ENCODE measurements at places on chromosomes 12 and 14.

GRCh38 chr14:103070971-103071542 lies 13.0 kb upstream of the LBHD2 start:
- DNase-seq, result no peak

DNA sequence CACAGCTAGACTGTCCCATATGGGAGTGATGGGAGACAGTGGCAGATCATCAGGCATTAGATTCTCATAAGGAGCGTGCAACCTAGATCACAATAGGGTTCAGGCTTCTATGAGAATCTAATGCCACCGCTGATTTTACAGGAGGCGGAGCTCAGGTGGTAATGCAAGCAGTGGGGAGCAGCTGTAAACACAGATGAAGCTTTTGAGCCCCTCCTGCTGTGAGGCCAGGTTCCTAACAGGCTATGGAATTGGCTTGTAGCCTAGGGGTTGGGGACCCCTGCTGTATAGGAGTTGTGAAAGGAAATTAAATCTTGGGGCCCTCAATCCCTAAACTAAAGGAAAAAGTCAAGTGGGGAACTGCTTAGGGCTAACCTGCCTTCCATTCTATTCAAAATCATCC lies 29.6 kb downstream of the ADIPOR2 start:
- no peak for DNase-seq

GRCh38 chr12:77243345-77243744 lies 178.0 kb upstream of the E2F7 start:
- no peak for DNase-seq

GRCh38 chr12:106409878-106410277 lies 52.3 kb downstream of the POLR3B start:
- no peak for DNase-seq

DNA sequence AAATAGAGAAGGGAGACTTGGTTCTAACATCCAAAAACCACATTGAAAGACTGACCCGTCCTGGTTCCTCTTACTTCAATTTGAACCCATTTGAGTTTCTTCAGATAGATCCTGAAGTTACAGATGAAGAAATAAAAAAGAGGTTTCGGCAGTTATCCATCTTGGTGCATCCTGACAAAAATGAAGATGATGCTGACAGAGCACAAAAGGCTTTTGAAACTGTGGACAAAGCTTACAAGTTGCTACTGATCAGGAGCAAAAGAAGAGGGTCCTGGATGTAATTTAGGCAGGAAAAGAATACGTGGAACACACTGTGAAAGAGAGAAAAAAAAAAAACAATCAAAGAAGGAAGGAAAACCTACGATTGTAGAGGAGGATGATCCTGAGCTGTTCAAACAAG lies 25.4 kb upstream of the NFKBIA start:
- no peak for DNase-seq

DNA sequence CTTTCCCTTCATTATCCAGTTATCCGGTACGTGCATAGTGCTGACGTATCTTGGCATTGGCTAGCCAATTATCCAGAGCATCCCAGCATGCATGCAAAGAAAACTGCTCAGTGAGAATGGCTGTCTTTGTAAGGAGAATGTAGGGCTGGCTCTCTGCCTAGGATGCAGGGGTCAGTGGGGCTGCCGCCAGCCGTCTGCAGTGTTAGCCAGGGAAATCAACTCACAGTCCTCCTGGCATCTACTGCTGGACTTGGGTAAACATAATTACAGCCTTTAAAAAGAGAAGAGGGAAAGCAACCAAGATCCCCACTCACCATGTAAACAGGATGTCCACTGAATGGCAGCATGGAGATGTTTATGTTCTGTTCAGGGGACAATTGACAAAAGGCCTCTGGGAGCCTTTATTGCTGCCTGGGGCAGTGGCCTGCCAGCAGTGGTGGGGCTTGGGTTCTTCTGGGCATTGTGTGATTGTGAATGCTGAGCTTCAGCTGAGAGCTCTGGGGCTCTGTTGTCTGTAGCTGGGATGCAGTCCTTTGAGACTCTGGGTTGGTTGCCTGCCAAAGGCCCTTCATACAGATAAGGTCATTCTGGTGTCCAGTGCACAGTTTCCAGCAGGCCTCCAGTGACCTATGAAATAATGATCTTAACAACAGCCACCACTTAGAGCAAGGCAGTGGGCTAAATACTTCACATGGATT lies 121.8 kb downstream of the TBC1D30 start:
- no peak for DNase-seq

GRCh38 chr12:13106666-13107065 lies 3.2 kb upstream of the GSG1 start:
- DNase-seq, result peak; percentile 60

- DNase-seq, result peak; percentile 47
These were observed 10.0 kb upstream of the SNRPF start for GRCh38 chr12:95848575-95849388.

DNA sequence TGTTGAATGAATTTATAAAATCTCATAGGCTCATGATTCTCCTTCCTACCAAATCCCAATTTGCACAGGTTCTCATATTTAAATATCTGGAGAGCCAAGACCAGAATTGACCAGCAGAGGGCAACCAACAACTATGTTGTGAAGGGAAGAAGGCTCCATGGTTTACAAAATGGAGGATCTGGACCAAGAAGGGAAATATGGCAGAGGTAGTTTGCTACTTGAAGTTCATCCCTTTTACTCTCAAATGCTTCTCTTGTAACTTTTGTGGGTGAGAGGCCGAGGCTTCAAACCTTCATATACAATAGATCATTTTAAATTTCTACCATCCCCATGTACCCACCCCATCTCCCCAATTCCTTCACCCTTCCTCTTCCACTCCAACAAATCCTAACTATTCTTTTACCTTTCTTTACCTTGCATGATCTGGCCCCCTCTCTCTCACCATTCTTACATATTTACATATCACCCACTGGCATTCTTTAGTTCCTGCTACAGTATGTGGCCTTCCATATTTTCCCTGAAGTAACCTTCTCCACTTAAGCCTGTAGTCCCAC lies 3.8 kb upstream of the SMARCC2 start:
- peak; percentile 79 for DNase-seq

- DNase-seq, result no peak
These were observed 118.9 kb downstream of the SLC25A47 start for GRCh38 chr14:100442036-100442435.

GRCh38 chr12:112998987-112999767 lies 20.9 kb downstream of the OAS2 start:
- no peak for DNase-seq

DNA sequence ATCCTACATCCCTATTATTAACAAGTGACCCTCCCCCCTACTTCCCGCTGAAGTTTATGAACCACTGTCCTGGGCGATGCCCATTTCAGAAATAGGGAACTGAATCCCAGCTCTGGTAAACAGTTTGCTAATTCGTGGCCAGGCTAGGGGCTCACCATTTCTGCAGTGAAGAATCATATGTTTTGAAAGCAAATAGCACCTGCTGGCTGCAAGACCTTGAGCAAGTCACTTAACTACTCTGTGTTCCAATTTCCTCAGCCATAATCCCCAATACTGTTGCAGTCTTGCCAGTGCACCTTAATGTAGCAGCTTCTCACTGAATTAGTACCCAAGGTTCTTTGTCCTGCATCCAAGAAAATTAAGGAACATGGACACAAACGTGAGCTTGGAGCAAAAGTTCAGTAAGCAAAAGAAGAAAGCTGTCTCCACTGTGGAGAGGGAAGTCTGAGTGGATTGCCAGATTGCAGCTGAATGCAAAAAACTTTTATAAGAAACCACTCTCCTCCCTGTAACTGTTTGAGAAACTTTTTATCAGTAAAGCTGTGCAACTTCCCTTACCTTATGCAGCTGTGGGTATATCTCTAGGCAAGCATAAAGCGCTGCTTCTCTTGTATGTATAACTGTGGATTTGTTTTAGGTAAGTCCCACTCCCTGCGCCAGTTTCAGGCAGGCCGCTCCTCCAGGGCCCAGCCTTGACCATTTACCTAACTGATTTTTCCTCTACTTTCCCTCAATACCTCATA lies 824 bp downstream of the OAS1 start:
- no peak for DNase-seq

GRCh38 chr12:12384571-12385340 lies 27.9 kb downstream of the BORCS5 start:
- DNase-seq, result no peak

GRCh38 chr12:49636979-49637755 lies 13.8 kb downstream of the PRPF40B start:
- peak; percentile 60 for DNase-seq

- DNase-seq, result peak; percentile 67
These were observed 277.9 kb downstream of the SSPN start for GRCh38 chr12:26473291-26473690.

DNA sequence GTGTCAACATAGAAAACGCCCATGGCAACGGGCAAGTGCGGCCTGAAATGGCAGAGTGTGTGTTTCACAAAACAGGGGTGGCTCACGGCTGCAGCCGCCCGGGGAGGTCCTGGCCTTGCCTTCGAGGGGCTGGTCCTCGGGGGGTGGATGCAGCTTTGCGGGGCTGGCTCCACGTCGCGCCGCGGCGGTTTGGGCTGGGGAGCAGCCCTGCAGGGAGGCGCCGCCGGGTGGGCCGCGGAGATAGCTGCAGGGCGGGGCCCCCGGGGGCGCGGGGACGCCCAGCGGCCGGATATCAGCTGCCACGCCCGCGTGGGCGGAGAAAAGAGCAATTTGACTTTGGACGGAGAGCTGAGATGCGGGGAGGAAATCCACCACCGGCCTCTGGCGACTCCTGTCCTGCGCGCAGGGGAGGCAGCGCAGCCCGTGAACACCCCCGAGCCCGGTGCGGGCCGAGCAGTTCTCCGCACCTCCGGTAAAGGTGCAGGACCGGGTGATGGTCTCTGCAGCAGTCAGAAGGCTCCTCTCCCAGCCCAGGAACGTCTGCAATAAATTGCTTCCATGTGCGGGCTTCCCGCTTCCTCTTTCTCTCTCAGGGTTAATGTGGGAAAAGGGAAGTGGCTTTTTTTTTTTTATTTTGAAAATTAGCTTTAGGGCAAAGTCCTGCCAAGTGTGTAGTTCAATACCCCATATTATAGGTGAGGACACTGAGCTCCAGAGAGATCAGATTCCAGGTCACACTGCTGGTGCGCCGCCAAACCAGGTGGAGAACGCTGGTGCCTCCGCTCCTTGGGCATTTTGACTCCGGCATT lies 110.5 kb downstream of the ARF6 start:
- DNase-seq, result no peak

DNA sequence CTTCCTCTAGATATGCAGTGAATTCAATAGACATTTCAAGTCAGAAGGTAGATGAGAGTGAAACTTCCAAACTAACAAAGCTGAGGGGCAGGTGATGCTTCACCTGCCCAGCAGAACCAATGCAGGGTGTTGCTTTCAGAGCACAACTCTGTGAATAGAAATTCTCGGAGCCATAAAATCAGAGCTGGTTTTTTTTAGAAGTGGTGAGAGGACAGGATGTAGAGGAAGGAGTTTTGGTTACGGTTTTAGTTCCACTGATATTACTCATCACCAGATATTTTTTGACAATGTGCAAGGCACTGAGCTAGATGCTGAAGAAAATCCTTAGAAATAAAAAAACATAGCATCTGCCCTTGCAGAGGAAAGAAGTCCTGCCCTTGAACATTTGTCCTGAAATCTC lies 62.2 kb downstream of the BMP4 start:
- peak; percentile 24 for DNase-seq

- no peak for DNase-seq
These were observed 14.6 kb upstream of the DDHD1 start for GRCh38 chr14:53167602-53168328.

DNA sequence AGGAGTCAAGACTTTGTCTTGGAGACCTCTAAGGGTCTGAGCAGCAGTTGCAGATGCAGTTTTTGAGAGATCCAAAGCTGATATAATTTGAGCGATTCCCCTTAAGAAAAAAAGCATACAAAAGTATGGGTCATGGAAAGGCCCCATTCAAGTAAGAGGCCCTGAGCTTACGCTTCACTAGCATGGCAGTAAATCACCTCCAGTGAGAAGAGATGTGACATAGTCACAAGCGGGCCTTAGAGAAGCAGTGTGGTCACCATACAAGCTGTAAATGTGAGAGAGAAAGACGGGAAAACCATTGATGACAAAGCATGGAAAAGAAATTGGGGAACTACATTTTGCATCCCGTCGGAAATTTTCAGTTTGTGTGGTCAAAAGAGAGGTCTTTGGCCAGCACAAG lies 70.6 kb upstream of the GSC start:
- no peak for DNase-seq

DNA sequence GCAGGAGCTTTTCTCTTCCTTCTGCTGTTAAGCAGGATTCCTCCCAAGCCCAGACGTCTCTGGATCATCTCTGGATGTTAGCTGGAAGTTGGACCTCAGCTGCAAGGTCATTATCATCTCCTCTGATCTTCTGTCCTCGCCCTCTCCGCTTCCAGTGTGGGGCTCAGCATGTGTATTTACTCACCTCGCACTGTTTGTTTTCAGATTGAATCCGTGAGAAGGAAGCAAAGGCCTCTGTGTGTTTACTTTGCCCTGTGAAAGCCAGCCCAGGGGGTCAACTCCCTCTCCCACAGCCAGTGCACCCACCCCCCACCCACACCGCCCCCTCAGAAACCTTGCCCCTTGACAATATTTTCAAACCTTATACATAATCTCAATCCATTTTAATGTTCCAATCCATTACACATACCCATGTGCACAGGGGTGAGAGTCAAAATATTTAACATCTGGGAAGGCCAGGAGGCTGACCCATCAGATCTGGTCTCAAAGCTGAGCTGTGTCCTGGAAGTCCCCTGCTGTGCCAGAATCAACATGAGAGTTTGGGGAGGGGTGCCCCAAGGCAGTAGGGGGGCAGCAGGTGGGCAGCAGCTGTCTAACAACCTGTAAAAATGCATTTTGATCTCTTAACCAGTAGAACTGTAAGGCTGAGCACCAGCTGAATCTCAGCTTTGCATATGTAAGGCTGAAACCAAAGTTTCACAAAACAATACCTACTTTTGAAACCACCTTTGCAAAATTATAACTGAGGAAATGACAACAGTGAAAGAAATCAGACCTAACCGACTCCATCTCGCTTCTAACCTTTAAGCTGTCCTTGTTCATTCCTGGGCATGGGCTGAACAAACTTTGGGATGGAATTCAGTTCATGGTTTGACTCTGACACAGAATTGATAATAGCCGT lies 157.9 kb downstream of the ZNF664 start:
- DNase-seq, result no peak

GRCh38 chr12:28269851-28270250 lies 79.6 kb downstream of the CCDC91 start:
- DNase-seq, result no peak

DNA sequence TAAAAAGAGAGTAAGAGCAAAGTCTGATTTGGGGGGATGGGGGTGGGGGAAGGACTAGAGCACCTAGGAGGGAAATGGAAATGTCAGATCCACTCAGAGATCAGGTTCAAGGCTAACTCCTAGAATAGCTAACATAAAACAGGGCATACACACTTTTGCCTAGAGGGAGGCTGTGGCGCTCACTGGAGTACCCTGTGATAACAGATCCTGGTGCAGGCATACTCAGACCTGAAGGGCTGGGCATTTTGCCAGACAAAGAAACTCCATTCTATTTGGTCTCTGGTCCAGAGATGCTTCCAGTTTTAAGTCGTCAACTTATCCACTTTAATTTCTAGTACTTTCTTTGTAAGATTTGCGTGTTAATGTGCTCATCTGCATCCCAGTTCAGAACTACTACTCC lies 5.8 kb downstream of the CTDSP2 start:
- DNase-seq, result no peak

- no peak for DNase-seq
These were observed 51.3 kb downstream of the MARK3 start for GRCh38 chr14:103436533-103436932.
